ENCODE measurements at places on chromosomes 13 and 19. TPM values are rescaled to one million over a fixed set of nuclear protein-coding genes. Genes with fewer than 3 reads are reported as not detected.

Gene PABPC3
- total RNA-seq: 0.18 TPM

Gene ATP8B3
- total RNA-seq: 12.3 TPM

Gene TMC4
- total RNA-seq: 0.36 TPM

Gene CEACAM20
- not detected for total RNA-seq

GRCh38 chr19:40543029-40543597 is 33.6 kb upstream of the SHKBP1 start:
- no peaks in the 10 kb centered on the region for H3K27me3 ChIP-seq
- no peak overlapping the region for H3K27ac ChIP-seq
- H3K36me3 ChIP-seq: no peaks in the 10 kb centered on the region
- DNase-seq: no peak
- H3K4me1 ChIP-seq: no peaks in the 10 kb centered on the region

DNA sequence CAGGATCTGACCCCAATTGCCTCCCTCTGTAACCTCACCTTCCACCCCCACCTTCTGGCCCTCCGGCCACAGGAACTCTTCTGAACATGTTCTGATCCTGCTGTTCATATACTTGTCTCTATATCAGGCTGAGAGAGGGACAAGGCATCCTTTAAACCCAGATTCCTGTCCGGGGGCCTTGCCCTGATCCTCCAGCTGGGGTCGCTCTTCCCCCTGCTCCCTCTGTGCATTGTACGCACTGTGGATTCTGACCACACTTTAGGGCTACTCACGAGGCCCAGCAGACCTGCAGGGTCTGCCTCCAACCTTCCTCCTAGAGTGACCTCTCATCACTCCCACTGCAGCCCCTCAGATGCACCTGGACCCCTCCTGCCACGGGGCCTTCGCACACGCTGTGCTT is 269.3 kb downstream of the UQCRFS1 start:
- H3K27ac ChIP-seq: no peak overlapping the region
- no peaks in the 10 kb centered on the region for H3K4me1 ChIP-seq
- DNase-seq: peak; percentile 42
- no peaks in the 10 kb centered on the region for H3K27me3 ChIP-seq
- H3K36me3 ChIP-seq: no peaks in the 10 kb centered on the region

GRCh38 chr13:42498521-42498920 is 75.4 kb upstream of the TNFSF11 start:
- H3K27me3 ChIP-seq: no peaks in the 10 kb centered on the region
- no peak overlapping the region for H3K27ac ChIP-seq
- no peak for DNase-seq

DNA sequence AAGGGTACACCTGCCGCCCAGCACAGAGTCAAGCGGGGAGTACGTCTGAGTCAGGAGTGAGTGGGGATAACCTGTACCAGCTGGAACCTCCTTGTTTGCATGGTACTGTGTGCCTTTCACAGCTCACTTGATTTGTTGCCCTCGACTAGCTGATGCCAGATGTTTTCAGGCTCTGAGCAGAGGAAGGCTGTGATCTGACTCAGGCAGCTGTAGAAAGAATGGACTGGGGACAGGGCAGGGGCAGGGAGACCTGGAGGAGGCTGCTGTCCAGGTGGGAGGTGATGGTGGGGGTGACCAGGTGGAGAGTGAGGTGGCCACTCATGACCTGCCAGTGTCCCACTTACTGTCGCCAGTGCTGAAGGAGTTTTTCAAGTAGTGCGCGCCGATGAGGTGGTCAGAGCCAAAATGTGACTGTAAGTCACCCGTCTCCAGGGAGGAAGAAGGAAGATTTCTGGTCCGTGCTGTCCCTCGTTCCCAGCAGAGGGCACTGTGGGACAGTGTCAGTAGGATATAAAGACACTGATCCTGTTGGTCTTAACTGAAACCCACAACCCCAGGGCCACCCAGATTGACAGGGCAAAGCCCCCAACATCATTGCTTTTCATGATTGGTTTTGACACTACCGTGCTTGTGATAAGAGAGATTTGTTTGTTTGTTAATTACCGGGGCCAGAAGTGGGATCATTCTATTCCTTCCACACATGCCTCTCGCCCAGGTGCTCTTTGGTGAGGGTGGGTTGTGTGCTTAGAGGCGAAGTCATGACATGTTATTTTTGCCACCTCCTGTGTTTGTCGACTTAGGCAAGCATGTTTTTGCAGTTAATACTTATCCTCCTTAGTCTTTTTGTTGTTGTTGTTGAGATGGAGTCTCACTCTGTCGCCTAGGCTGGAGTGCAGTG is 128.4 kb downstream of the DPF1 start:
- H3K27ac ChIP-seq: no peak overlapping the region
- no peaks in the 10 kb centered on the region for H3K4me1 ChIP-seq
- no peaks in the 10 kb centered on the region for H3K27me3 ChIP-seq
- DNase-seq: peak; percentile 85

DNA sequence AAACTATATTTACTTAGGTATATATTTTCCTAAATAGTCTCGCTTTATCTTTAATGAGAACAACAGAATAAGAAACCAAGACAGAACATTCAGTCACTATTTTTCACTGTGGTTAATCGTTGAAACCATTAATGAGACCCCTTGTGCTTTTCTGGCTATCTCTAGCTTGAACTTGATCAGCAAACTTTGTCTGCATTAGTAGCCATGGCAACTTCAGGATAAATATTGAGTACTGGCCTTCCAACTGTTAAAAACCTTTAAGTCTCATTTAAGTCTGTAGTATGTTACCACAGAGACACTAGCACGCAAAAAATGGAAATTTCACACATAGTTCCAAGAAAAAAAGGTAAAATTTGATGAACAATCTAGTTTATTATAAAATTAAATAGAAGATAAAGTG is 946.0 kb downstream of the SLITRK5 start:
- H3K27me3 ChIP-seq: no peaks in the 10 kb centered on the region
- no peak for DNase-seq
- H3K27ac ChIP-seq: no peak overlapping the region
- no peak overlapping the region for H3K4me3 ChIP-seq

DNA sequence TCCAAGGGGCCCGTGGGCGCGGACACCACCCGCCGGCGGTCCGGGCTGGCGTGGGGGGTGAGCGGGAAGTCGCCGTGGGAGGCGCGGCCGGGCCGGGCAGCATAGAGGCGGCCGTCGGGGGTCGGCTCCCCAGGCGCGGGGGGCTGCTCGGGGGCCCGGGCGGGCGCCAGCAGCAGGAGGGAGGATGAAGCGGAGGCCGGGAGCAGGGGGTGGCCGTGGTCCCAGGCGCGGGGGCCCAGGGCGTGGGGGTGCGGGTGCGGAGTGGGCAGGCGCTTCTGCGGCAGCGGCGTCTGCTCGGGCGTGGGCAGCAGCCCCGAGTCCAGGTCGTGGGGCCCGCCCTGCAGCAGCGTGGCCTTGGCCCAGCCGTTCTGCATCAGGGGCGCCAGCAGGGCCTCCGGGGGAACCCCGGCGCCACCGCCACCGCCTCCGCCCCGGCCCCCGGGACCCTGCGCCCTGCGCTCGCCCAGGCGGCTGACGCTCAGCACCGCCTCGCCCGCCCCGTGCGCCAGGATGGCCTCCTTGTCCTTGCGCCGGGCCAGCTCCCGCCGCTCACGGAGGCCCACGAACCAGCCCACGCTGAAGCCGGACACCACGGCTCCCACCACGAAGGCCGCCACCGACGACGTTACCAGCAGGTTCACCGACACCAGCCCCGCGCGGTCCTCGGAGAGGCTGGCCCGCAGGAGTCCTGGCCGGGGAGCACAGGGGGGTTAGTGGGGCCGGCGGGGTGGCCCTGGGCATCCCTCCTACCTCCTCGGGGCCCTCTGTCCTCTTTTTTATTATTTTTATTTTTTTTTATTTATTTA is 4.2 kb upstream of the LRG1 start:
- no peak for DNase-seq
- H3K27ac ChIP-seq: no peak overlapping the region
- no peaks in the 10 kb centered on the region for H3K27me3 ChIP-seq
- H3K4me1 ChIP-seq: peaks cover 39% of the 10 kb centered on the region

DNA sequence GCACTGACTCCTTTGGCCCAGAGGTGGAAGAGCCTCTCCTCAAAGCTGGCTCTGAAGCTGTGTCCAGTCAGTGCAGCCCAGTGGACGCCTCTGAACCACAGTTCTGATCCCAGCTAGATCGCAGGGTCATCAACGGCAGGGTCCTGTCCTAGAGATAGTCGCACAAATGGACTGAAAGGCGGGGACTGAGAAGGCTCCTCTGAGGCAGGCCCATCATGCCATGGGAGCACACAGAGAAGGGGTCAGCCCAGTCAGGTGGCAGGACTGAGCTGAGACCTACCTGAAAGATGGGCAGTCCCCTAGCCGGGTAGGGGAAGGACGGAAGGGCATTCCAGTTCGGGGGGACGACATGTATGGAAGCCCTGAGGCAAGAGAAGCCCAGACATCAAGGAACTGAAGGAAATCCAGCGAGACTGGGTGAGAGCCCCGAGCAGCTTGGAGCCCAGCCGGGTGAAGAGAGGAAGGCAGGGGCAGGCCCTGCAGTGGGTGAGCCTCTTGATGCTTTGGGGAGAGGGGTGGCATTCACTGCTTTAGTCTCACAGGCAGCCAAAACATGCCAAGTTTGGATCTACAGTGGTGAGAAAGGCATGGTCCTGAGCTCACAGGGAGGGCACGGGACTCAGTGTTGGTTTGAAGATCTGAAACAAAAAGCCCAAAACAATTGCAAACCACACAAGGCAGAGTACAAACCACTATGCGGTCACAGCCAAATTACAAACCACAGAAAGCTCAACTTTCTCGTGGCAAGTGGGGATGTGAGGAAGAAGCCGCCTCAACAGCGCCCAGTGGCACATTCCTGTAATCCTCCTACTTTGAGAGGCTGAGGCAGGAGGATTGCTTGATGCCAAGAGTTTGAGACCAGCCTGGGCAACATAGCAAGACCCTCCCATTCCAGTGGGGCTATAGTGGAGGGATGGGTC is 10.0 kb downstream of the CALM3 start:
- peaks cover 10% of the 10 kb centered on the region for H3K4me1 ChIP-seq
- peaks cover 45% of the 10 kb centered on the region for H3K36me3 ChIP-seq
- H3K27ac ChIP-seq: no peak overlapping the region
- H3K4me3 ChIP-seq: no peak overlapping the region
- DNase-seq: no peak

GRCh38 chr19:28905996-28906395 is 307.0 kb downstream of the UQCRFS1 start:
- no peak for DNase-seq
- no peaks in the 10 kb centered on the region for H3K36me3 ChIP-seq
- no peak overlapping the region for H3K27ac ChIP-seq
- H3K27me3 ChIP-seq: no peaks in the 10 kb centered on the region
- no peak overlapping the region for H3K4me3 ChIP-seq

DNA sequence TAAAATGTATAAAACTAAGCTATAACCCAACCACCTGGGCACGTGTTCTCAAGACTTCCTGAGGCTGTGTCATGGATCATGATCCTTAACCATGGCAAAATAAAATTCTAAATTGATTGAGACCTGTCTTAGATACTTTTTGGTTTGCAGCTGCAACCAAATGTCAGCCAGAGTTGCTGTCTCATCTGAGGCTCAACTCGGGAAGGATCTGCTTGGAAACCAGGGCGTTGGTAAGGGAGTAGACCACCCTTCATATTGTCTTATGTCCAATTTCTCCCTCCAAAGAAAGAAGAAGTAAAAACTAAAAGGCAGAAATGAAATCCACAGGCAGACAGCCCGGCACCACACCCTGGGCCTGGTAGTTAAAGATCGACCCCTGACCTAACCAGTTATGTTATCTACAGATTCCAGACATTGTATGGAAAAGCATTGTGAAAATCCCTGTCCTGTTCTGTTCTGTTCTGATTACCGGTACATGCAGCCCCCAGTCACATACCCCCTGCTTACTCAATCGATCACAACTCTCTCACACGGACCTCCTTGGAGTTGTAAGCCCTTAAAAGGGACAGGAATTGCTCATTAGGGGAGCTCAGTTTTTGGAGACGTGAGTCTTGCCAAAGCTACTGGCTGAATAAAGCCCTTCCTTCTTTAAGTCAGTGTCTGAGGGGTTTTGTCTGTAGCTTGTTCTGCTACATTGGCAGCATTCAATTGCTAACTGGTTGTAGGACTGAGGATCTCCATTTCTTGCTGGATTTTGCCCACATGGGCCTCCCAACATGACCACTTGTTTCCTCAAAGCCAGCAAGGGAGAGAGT is 22.9 kb upstream of the IGSF23 start:
- H3K27ac ChIP-seq: peak overlapping the region; percentile 72
- H3K4me1 ChIP-seq: peaks cover 48% of the 10 kb centered on the region
- no peaks in the 10 kb centered on the region for H3K36me3 ChIP-seq
- no peaks in the 10 kb centered on the region for H3K27me3 ChIP-seq

GRCh38 chr13:33875618-33876401 is 57.9 kb downstream of the RFC3 start:
- no peak for DNase-seq
- H3K27me3 ChIP-seq: no peaks in the 10 kb centered on the region
- H3K4me1 ChIP-seq: no peaks in the 10 kb centered on the region
- no peak overlapping the region for H3K27ac ChIP-seq

DNA sequence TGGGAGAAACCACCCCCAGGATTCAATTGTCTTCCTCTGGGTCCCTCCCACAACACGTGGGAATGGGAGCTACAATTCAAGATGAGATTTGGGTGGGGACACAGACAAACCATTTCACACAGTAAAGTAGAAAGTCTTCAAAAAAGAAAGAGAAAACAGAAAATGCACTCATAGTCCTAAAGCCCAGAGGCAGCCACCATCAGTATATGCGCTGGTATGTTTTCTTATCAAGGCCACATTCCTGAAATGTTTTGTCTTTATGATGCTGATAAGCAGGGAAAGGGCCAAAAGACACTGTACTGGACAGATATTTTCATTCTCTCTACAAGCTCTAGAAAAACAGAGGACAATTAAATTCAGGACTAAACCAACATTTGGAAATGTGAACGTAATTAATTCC is 375.8 kb upstream of the TSHZ3 start:
- H3K4me3 ChIP-seq: no peak overlapping the region
- no peaks in the 10 kb centered on the region for H3K36me3 ChIP-seq
- DNase-seq: no peak
- H3K27ac ChIP-seq: no peak overlapping the region

DNA sequence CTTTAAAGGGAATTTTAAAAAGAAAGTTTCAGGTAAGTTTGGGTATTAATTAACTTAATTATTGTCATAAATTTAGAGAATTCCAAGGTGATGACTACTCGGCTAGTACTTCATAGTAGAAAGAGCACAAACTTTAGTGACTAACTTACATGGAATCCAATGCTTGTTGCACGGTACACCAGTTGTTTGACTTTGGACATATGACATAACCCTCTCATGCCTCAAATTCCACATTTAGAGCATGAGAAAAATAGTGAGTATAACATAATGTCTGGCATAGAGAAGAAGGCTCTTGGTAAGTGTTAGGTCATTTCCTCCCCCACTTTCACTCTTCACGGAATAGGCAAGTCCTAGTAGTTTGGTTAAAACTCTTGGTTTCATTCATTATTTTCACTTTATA is 1249.4 kb upstream of the SLC10A2 start:
- no peak for DNase-seq
- H3K4me1 ChIP-seq: no peaks in the 10 kb centered on the region
- H3K27me3 ChIP-seq: no peaks in the 10 kb centered on the region
- H3K4me3 ChIP-seq: no peak overlapping the region
- no peak overlapping the region for H3K27ac ChIP-seq

Measured in K562 (cell line).